ENCODE measurements at places on chromosomes 1 and 21. TPM values are rescaled to one million over a fixed set of nuclear protein-coding genes. Genes with fewer than 3 reads are reported as not detected.

GRCh38 chr1:175562452-175562851, 180.9 kb downstream of the TNR start:
- ATAC-seq = no peak

DNA sequence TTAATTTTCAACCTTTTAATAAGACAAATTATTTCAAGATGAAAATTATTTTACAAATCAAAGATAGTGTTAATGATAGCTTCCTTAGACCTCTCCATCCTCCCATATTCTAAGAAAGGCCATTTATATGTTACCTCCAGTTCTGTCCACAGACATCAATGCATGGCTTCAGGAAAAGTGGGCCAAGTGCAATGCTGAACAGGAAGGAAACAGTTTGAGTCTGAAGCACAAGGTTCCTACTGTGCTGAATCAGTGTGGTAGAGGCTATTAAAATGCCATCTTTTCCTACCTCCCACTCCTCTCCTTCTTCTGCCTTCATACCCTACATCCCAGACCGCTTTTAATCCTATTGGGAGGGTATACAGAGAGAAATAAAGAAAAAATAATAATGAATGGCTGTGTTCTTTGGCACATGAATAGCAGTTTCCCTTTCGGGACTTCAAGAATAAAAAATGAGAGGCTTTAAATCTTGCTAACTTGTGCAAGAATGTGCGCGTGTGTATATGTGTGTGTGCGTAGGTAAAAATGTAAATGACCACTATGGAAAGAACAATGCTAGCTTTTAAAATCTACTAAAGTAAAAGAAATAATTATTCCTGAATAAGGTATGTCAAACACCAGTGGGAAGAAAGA, 62.6 kb upstream of the C1orf105 start:
- ATAC-seq = no peak

The LRRC8B gene
- 19.6 TPM for total RNA-seq

The SH2D5 gene
- total RNA-seq = 0.64 TPM

DNA sequence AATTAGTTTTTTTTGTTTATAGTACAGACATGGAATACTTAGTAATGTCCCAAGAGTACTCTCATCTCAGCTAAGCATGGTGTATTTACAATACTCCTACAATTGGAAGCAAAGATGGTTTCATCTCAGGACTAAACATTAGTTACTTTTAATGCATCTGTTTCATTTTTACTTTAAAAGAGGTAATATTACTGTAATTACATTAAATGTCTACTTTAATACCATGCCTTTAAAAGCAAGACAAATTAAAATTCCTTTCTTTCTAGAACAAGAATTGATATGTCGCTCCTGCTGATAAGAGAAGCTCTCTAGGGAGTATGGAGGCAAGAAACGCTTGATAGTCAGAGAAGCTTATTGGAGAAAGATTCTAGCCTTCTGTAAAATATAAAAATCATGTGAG, 284.9 kb upstream of the ADAMTS5 start:
- no peak for ATAC-seq

GRCh38 chr1:203777596-203777995, 12.6 kb downstream of the LAX1 start:
- ATAC-seq = no peak

- no peak for ATAC-seq
Observed at GRCh38 chr1:87929906-87930305, 601.2 kb downstream of the LMO4 start.

DNA sequence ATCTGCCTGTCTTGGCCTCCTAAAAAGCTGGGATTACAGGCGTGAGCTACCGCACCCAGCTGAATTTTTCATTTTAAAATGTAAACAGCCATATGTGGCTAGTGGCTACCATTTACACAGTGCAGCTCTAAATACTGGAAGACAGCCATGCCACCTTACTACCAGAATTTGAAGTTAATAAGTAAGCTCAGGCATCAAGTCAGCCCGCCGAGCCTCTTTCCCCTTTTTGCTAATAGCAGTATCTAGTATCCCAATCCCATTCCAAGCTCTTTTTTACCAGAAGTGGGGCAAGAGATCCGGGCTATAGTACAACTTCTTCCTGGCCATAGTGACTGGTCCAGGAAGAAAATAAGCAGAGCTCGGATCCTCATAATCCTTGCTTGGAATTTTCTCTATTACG, 15.1 kb downstream of the TAF13 start:
- no peak for ATAC-seq

DNA sequence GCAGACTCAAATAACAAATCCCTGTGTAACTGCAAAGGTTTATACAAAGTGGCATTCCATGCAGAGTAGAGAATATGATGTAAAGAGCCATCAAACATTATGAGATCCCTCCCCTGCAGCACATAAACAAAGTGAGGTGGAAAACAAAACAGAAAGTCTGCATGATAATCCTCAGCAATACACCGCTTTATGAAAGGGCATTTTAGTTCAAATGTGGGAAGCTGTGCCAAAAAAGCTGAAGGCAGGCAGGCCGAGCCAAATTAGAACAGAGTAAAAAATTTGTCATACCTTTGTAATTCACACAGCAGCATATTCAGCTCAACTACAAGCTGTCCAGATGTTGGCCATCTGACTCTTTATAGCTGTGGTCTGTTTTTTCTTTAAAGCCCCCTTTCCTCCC, 113.5 kb downstream of the LHX9 start:
- no peak for ATAC-seq

GRCh38 chr1:112817555-112818373, 102.6 kb upstream of the PPM1J start:
- ATAC-seq = no peak

DNA sequence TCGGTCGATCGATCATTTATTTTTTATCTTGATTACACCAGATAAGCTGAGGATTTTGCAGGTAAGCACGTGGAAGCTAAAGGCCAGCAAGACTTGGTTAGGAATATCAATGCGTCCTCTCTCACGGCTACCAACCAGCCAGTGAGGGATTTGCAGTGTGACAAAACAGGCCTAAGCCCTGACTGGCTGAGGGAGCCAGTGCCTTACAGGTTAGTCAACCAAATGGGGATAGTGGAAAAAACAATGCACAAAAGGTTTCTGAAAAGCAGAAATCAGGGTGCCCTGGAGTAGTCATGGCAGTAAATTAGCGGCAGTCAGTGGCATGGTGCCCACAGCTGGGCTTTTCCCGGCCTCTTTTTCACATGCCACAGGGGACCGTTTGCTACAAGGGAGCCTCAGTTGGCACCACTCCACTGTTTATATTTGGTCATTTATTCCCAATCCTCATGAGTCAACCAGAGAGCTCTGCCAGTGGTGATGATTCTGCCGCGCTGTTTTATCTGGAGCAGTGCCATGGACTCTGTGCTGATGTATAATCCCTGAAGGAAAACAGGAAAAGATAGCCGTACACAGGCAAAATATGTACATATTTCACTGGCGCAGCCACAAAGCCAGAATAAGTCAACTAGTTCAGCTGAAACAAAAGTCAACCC, 167.6 kb downstream of the RHOU start:
- ATAC-seq = peak; percentile 87
